ENCODE measurements at places on chromosomes 5 and 9. TPM values are rescaled to one million over a fixed set of nuclear protein-coding genes. Genes with fewer than 3 reads are reported as not detected.

The LPCAT1 gene
- total RNA-seq: 12.0 TPM

The GGTA1 gene
- 3.3 TPM for total RNA-seq

- DNase-seq: no peak
These were observed 22.9 kb downstream of the ACSL6 start for GRCh38 chr5:131988601-131989000.

The IFNA13 gene
- total RNA-seq: not detected

- no peak for DNase-seq
These were observed 270.5 kb upstream of the CTNND2 start for GRCh38 chr5:12174734-12175133.

GRCh38 chr9:116795821-116796220, 108.7 kb downstream of the TRIM32 start:
- no peak for DNase-seq
